NCI-H226 (cell line): ENCODE measurements at places on chromosomes 3 and 15.

GRCh38 chr3:119405315-119405714 lies 58.1 kb downstream of the TMEM39A start:
- no peak for DNase-seq

DNA sequence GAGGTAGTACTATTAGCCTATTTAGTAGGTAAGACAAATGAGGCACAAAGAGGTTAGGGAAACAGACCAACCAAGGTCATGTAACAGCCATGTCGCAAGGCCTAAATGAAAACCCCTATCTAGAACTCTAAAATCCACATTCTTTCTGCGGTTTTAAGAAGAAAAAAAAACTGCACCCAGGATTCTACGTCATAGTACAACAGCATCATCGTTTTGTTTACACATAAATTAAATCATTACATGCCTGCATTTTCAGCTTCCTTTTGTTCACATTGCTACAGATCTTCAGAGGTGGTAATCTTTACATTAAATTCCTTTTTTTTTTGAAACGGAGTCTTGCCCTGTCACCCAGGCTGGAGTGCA lies 548 bp upstream of the PSMD6 start:
- no peak for DNase-seq

GRCh38 chr3:13689373-13690260 lies 140.7 kb downstream of the FBLN2 start:
- no peak for DNase-seq

DNA sequence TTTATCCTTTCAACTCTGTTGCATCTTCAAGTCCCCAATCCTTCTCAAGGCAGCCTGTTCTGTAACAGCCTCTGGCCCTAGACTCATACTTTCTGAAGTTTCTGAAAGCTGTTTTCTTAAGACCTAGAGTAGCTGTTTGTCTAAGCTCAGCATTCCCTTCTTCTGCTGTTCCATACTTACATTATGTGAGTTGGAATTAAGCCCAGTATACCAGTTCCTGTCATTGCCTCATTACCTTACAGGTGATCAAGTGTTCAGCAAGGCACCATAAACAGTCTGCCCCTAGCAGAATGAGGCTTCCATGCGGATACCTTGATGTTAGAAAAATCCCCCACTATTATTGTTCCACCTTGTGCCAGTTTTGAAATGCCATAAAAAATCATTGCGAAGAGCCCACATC lies 180.6 kb downstream of the PLCL2 start:
- no peak for DNase-seq
